Memory B cell (primary cell): ENCODE measurements at places on chromosomes 2 and 18.

DNA sequence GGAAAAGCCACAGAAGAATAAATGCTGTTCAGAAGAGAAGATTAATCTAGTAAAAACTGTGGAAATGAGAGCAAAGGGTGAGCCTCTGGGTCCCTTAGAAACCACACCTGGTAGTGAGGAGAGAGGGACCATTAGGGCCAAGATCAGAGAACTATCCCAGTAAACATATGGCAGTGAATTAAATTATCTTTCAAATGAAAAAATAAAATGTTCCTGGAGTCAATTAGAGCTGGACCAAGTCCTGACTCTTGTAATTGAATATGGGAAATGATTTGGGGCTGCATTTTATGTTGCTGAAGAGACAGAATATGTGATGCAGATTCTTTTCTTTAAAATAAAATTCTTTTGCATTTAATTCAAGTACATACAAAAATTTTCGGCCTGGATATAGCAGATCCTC is 62.2 kb upstream of the PAX3 start:
- H3K27ac ChIP-seq = no peak overlapping the region
- no peak overlapping the region for H3K4me3 ChIP-seq
- H3K27me3 ChIP-seq = peaks cover 4% of the 10 kb centered on the region
- H3K36me3 ChIP-seq = no peaks in the 10 kb centered on the region

- H3K4me3 ChIP-seq = no peak overlapping the region
- no peak for DNase-seq
- no peaks in the 10 kb centered on the region for H3K36me3 ChIP-seq
- no peak overlapping the region for H3K27ac ChIP-seq
- H3K27me3 ChIP-seq = no peaks in the 10 kb centered on the region
Measured at GRCh38 chr2:220246386-220246785, 619.0 kb downstream of the SLC4A3 start.

GRCh38 chr2:54945391-54946219 is 104.6 kb downstream of the RTN4 start:
- no peaks in the 10 kb centered on the region for H3K27me3 ChIP-seq
- DNase-seq = no peak
- no peak overlapping the region for H3K27ac ChIP-seq

GRCh38 chr2:160791884-160792283 is 298.3 kb upstream of the RBMS1 start:
- H3K4me3 ChIP-seq = no peak overlapping the region
- no peaks in the 10 kb centered on the region for H3K36me3 ChIP-seq
- H3K27ac ChIP-seq = no peak overlapping the region
- no peaks in the 10 kb centered on the region for H3K4me1 ChIP-seq
- H3K27me3 ChIP-seq = peaks cover 1% of the 10 kb centered on the region

DNA sequence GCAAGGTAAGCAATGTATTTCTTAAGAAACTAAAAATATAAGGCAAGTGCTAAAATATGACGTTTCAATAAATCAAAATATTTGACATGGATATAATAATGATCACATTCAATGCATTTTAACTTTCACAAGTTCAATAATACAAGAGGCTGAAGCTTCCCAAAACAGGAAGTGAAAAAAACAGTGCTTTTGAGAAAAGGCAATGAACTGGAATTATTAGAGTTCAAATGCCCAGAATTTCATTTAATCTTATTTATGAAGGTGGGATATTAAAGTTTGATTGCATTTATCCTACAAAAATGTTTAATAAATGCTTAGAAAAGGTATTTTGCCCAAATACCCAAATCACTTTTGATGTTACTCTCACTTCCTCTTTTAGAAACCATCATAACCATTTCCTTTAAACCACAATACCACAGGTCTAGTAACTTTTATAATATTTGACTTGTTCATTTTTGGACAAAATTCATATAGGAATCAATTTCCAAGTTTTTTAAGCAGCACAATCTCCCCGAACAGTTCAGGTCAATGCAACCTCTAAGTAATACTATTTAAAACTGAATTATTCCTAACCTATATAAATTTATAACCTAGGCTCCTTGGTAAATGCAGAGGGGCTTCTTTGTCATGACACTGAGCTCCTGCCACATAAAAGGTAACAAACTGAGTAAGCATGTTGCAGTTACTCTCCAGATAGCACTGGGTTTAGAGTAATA is 2.1 kb downstream of the NCKAP1 start:
- H3K27me3 ChIP-seq = peaks cover 19% of the 10 kb centered on the region
- no peak for DNase-seq
- peaks cover 4% of the 10 kb centered on the region for H3K36me3 ChIP-seq
- H3K4me1 ChIP-seq = peaks cover 13% of the 10 kb centered on the region
- H3K4me3 ChIP-seq = no peak overlapping the region

- H3K27ac ChIP-seq = no peak overlapping the region
- H3K4me3 ChIP-seq = no peak overlapping the region
- H3K4me1 ChIP-seq = no peaks in the 10 kb centered on the region
- peaks cover 6% of the 10 kb centered on the region for H3K27me3 ChIP-seq
Measured at GRCh38 chr2:162184359-162184758, 32.3 kb upstream of the GCG start.

DNA sequence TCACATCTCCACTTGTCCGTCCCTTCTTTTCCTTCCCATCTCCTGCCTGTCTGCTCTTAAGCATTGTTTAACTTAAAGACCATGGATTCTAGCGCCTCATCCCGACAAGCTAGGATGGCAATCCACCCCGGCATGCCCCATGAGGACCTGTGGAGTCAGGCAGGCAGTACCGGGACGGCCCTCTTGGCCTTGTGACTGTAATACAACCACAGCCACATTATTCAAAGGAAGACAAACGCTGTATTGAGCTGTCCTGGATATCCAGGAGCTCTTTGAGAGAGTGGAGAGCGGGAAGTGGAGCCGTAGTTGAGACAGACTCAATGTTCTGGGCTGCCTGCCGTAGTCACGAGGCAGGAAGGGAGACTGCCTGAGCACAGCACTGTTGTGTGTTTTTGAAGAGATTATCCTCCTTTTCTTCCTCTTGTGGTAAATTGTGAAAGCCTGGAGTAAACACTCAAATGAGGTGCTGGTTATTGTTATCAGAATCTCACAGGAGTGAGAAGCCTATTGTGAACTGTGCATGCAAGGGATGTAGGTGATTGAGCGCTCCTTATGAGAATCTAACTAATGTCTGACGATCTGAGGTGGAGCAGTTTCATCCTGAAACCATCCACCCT is 929.8 kb upstream of the CNTNAP5 start:
- no peaks in the 10 kb centered on the region for H3K4me1 ChIP-seq
- no peaks in the 10 kb centered on the region for H3K36me3 ChIP-seq
- DNase-seq = no peak

- DNase-seq = no peak
- H3K36me3 ChIP-seq = peaks cover 3% of the 10 kb centered on the region
- no peaks in the 10 kb centered on the region for H3K27me3 ChIP-seq
- peaks cover 4% of the 10 kb centered on the region for H3K4me1 ChIP-seq
Measured at GRCh38 chr2:32969444-32970162, 22.9 kb downstream of the LTBP1 start.

GRCh38 chr2:24824966-24825882 is 32.0 kb downstream of the CENPO start:
- H3K36me3 ChIP-seq = peaks cover 13% of the 10 kb centered on the region
- H3K27me3 ChIP-seq = no peaks in the 10 kb centered on the region
- peak overlapping the region; percentile 16 for H3K27ac ChIP-seq
- DNase-seq = no peak

DNA sequence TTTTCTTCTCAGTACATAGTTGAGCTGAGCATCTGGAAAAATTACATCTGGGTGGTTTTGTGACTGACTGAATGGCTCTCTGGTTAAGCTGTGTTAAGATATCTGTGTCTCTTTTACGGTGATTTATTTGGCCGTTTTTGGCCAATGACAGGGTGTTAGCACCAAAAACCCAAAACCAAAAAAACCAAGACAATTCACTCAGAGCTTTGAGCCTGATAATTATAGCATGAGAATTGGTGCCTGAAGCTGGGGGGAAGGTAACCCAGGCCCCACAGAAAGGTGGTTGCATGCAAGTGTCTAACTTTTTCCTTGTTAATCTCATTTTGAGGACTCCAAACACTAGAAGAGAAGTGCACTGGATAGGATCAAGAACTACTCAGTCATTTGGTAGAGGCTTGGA is 4.5 kb downstream of the CD28 start:
- peaks cover 16% of the 10 kb centered on the region for H3K27me3 ChIP-seq
- no peak for DNase-seq
- no peak overlapping the region for H3K27ac ChIP-seq
- H3K4me3 ChIP-seq = no peak overlapping the region
